ENCODE measurements at places on chromosomes 1 and 21.

GRCh38 chr21:35988416-35989137 is 71.7 kb downstream of the SETD4 start:
- no peak for DNase-seq

DNA sequence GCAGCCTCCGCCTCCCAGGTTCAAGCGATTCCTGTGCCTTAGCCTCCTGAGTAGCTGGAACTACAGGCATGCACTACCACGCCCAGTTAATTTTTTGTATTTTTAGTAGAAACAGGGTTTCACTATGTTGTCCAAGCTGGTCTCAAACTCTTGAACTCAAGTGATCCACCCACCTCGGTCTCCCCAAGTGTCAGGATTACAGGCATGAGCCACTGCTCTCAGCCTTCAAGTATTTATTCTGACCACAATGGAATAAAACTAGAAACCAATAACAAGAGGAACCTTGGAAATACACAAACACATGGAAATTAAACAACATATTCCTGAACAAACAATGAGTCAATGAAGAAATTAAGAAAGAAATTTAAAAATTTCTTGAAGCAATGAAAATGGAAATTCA is 32.7 kb upstream of the DR1 start:
- DNase-seq: no peak

DNA sequence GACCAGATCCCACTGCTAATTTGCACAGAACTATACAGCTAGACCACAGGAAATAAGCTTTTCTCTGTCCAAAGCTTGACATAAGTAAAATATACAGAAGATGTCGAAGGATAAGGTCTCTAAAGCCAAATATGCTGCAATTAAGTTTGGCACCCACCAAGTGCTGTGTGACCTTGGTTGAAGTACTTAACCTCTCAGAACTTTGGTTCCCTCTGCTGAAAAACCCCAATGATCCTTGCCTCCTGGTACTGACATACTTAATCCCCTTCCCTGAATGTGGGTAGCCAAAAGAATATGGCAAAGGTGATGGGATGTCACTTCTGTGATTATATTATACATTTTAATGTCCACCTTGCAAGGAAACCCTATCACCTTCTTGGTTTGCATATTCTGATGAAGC is 290.5 kb downstream of the VAV3 start:
- no peak for DNase-seq

DNA sequence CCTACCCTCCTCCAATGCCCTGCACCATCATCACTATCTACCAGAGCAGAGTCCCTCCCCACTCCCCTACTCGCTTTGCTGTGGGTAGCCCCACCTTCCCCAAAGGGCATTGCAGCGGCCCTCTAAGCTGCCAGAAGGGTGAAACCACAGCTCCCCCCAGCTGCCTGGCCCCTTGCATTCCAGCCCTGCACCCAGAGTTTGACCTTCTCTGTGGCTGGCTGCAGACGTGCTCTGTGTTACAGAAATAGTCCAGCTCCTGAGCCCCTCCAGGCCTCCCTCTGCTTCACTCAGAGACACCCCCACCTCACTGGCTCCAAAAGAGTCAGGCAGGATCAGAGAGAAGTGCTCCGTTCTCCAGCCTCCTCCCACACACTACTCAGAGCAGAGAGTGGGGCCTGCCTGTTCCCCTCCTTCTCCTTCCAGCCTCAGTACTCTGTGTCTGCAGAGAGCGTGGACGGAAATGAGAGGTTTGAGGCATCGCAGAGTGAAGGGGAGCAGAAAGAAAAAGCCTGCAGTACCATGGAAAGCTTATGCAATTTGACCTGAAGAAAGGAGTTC is 63.2 kb downstream of the PLEKHA6 start:
- no peak for DNase-seq

DNA sequence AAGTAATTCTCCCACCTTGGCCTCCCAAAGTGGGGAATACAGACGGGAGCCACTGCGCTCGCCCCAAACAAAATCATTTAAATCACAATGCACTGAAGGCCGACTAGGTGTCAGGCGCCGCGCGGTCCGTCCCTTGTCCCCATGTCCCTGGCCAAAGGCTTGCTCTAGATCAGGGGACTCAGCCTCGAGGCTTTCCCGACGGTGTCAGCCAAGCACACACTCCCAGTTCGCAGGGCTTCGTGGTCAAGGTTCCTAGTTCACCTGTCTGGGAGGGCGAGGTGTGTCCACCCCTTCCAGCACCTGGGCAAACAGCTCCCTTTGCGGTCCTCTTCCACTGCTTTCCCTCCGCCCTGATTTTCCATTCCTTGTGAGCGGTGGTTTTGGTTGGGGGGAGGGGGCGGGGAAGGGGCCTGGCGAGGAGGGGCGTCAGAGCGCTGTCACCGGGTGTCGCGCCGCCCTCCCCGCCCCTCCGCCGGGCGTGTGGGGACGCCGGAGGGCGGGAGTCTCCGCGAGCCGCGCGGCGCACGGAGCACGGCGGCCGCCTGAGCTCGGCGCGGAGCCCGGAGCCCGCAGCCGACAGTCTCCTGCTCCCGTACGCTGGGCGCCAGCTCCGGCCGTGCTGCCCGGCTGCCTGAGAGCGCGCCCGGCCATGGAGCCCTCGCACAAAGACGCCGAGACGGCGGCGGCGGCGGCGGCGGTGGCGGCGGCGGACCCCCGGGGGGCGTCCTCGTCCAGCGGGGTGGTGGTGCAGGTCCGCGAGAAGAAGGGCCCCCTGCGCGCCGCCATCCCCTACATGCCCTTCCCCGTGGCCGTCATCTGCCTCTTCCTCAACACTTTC is at the start of gene STUM:
Gene STUM (plus strand): TSS at position 509 of the 838 bp plus-strand sequence. CDS start 141 bp downstream, at position 650.
- no peak for DNase-seq

DNA sequence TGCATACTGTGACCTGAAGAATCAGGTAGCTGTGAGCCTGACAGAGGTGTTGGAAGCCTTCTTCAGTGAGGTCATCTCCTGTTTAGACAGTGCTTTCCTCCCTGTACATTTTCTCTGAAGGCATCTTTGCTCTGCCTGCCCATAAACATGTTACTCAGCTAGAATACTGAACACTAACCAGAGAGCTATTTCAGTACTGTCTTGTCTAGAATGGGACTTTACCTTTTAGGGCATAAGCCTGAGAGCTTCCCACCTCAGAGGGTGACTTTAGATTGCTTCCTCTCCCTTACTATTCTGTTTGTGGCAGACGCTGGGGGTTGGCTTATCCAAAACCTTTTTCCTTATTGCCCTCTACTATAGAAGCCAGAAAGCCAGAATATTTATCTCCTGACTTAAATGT is 23.3 kb upstream of the ZNF326 start:
- no peak for DNase-seq

- no peak for DNase-seq
These were observed 86.0 kb downstream of the MATN1 start for GRCh38 chr1:30637183-30637980.

- no peak for DNase-seq
These were observed 142.3 kb upstream of the COL6A1 start for GRCh38 chr21:45839274-45839673.

DNA sequence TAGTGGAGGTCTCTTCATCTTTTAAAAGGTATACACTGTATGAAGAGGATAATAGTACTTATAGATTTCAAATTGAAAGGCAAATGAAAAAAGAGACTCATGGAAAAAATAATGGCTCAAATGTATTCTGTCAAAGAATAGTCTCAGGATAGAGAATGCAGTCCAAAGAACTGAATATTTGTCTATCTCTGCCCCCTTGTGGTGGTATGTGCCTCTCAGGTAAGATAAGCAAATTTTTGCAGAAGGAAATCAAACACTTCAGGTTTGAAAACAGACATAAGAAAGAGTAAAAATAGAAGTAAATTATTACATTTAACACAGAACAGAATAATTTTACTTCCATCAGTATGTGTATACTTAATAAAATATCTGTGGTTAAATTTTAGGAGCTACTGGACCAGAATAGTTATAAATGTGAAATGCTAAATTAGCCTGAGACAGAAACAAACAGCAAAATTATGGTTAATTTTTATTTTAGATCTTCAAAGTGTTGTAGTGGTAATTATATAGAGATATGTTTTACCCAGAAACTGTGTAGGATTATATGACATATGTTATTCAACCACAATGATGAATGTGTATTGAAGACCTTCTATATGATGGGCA is 164.4 kb upstream of the PALMD start:
- DNase-seq: peak; percentile 2

- DNase-seq: peak; percentile 76
These were observed 165.3 kb downstream of the TOMM20 start for GRCh38 chr1:234963180-234963903.

GRCh38 chr1:9253453-9254105 is 19.0 kb downstream of the H6PD start:
- DNase-seq: no peak

DNA sequence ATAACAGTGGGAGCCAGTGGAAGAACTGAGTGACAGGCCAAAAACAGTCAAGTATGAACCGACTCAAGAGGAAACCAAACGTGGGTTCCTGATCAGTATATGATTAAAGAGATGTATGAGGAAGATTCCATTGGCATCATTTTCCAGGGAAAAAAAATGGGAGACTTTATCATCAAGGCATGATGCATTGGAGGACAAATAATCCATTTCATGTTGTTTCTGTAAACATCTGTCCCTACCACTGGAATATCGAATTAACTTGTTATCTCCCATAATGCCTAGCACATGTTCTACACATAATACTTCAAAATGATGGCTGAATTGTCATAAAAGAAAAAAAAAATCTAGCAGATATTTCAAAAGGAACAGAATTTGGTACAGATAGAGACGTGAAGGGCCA is 13.3 kb downstream of the FOXJ3 start:
- DNase-seq: no peak

DNA sequence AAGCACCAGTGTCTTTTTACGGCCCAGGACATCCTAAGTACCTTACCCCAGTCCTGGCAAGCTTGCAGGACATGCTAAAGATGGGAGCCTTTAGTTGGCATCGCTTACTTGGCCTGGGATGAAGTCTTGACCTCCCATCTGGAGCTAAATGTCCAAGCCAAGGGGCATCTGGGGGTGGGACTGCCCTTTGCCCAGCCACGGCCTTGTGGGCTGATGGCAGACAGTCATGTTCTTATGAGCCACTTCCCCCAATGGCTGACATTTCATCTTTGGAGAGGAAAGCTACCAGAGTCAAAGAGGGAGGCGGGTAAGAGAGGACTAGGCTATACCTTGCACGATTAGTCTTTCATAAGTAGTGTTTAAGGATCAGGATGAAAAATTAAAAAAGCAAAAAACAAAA is 32.2 kb downstream of the OPTC start:
- DNase-seq: no peak

GRCh38 chr1:1315435-1315954 is 7.1 kb downstream of the PUSL1 start:
- DNase-seq: no peak

All from stimulated activated CD8-positive, alpha-beta memory T cell treated with anti-CD3 and anti-CD28 coated beads, Interleukin-12 subunit alpha, Interleukin-12 subunit beta, amount 100 ng/mL, for 1 hour (primary cell).